ENCODE measurements at places on chromosomes 13 and 19.

DNA sequence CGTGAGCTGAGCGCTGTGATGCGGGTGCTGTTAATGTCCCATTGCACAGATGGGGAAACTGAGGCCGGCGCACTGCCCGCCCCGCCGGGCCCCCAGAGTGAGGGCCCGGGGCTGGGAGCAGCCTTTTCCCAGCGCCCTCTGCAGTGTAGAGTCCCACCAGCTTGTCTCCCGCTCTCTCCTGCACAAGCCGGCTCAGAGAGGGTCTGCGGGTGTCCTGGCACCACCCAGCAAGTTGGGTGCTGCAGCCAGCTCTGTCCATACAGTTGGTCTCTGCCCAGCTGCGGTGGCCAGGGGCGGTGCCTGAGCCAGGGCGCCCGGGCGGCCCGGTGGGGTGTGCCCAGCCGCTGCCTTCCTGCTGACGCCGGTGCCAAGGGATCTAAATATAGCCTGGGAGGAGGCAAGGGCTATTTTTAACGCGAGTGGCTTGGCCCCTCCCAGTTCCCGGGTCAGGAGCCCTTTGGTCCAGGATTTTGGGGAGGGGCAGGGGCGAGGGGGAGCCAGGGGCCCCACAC is 19.3 kb downstream of the GADD45B start:
- DNase-seq, result no peak

DNA sequence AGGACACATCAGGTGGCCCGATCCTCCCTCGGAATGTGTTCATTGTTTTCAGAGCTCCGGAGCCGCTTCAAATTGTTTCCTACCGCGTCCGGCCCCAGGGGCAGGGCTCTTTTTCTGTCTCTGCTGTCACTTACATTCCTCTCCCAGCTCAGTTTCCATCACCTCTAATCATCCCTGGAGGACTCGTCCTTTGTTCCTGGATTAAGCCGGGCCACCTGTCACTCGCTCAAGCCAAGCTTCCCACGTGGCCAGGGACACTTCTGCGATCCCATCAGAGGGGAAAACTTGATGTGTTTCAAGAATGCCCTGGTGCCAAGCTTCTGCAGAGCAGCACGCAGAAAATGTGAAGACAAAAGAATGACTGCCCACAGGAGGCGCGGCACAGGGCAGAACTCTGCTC is 13.5 kb downstream of the IL17D start:
- no peak for DNase-seq

DNA sequence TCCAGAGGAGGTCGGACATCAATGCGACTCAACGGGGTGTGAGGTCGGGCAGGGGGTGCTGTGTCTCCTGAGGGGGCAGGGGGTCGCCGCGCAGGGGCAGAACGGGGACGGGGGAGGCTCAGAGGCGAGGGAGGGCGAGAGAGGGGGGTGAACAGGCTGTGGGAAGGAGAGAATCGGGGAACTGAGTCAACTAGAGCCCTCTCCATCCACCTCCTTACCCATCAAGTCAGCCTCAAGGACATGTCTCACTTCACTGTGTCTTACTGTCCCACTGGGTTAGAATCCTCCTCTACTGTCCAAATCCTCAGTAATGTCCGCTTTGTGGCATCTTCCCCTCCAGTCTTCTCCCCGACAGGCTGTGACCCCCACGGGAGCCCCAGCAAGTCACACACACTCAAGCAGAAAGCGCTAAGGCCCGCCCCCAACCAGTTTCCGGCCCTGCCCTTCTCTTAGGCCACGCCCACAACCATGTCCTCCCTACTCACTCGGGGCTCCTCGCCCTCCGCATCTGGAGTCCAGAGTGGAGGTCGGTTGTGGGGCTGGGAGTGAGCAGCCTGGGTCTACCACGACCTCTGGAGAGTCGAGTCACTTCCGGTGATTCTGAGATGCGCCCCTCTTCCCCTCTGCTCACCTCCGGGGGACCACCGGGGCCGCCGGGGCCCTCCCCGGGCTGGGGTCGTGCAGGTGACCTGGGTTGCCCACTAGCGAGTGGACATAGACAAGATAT is 9.3 kb downstream of the PLEKHA4 start:
- DNase-seq, result peak; percentile 44

GRCh38 chr19:55633861-55634260 is 6.9 kb upstream of the ZNF580 start:
- no peak for DNase-seq

DNA sequence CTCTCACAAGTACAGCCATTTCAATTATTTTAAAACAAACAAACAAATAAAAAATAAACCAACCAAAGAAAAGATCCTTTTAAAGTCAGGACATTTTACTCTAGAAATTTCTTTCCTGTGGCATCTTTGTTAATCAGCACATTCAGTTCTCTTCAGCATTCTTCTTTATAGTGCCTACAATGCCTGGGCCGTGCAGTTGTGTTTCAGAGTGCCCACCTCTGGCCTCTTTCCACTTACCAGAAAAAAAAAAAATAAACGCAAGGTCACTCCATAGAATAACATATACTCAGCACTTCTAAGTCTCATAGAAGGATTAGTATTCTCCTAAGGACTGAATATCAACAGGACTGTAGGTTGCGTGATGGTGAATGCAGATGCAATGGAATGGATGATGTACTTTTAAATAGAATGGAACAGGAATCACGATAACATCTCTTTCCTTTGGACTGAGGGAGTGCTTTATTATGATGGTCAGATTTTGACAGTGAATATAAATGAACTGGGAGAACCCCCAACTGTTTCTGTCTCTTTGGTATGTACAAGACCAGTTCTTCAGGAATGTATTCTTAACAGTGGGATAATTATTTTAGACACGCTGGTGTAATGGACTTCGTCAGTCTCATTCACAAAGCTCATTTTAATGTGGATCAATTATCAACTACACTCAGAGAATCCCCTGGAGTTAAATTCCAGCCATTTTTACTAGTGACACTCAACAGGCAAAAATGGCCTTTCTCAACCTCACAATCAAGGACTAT is 125.0 kb upstream of the NBEA start:
- no peak for DNase-seq

- DNase-seq, result no peak
Measured at GRCh38 chr19:12800923-12801465, 606 bp downstream of the PRDX2 start.

GRCh38 chr13:50285283-50285682 is 270.0 kb downstream of the KCNRG start:
- DNase-seq, result no peak

- peak; percentile 73 for DNase-seq
Measured at GRCh38 chr19:39409208-39410016, 2.8 kb downstream of the ZFP36 start.

- no peak for DNase-seq
Measured at GRCh38 chr19:19578252-19578651, 40.2 kb downstream of the CILP2 start.

GRCh38 chr13:51740698-51741097 is 63.3 kb downstream of the DHRS12 start:
- DNase-seq, result no peak

DNA sequence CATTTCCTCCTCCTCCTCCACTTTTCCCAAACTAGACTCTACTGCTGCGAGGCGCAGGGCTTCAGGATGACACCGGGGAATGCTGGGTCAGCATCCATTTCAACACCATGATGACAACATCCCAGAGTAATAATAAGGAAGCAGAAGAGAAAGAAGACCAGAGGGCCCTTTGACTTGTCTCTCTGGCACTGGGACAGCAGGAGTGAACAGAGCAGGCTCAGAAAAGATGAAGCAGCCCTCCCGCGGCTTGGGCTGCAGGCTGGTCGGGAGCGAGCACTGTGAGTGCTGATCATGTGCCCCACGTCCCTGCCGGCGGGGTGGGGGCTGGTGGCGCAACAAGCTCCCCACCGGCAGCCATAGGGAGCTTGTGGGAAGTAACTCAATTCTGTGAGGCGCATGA is 30.5 kb downstream of the RANBP3 start:
- DNase-seq, result no peak

GRCh38 chr13:19960653-19960976 is 2.1 kb downstream of the ZMYM2 start:
- DNase-seq, result no peak

DNA sequence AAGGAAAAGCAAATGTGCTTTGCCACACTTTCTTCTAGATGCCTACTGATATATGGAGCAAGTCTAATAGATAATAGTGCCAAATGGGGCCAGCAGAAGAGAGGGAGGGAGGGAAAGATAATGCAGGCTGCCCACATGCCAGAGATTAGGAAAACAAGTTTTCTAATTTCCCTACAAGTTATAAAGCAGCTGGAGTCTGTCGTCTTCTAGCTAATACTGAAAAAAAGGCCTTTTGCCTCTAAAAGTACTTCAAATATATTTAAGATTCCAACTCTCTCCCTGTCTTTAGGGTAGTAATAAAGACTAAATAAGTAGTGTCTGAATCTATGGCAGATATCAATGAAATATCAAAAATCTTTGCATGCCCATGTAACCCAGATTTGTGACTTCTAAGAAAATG is 632.0 kb upstream of the MIR17HG start:
- no peak for DNase-seq

GRCh38 chr13:90405301-90405700 is 942.2 kb upstream of the MIR17HG start:
- DNase-seq, result no peak

- no peak for DNase-seq
Measured at GRCh38 chr19:31723101-31723500, 373.9 kb upstream of the TSHZ3 start.

DNA sequence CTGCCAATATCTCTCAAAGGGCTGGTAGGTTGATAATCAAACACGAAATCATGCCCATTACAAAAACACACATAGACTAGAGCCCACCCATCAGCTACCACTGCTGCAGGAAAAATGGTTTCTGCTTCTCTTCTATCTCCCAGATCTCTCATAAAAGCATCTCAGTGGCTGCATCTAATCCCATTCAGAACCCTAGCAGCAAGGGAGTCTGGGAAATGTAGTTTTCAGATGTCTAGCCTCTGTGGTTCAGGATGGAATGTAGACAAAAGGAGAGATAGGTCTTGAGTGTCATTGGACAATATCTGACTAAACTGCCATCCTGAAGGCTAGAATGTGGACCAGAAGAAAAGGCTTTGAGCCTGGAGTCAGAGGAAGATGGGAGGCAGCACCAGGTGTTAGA is 32.1 kb downstream of the RDH8 start:
- DNase-seq, result no peak

GRCh38 chr19:50639121-50640112 is at the start of gene SYT3:
Gene SYT3 (minus strand): TSS chr19:50639881. CDS start chr19:50637411, 2,470 bp downstream.
- no peak for DNase-seq

- no peak for DNase-seq
Measured at GRCh38 chr13:26861941-26862340, 101.4 kb upstream of the GPR12 start.

DNA sequence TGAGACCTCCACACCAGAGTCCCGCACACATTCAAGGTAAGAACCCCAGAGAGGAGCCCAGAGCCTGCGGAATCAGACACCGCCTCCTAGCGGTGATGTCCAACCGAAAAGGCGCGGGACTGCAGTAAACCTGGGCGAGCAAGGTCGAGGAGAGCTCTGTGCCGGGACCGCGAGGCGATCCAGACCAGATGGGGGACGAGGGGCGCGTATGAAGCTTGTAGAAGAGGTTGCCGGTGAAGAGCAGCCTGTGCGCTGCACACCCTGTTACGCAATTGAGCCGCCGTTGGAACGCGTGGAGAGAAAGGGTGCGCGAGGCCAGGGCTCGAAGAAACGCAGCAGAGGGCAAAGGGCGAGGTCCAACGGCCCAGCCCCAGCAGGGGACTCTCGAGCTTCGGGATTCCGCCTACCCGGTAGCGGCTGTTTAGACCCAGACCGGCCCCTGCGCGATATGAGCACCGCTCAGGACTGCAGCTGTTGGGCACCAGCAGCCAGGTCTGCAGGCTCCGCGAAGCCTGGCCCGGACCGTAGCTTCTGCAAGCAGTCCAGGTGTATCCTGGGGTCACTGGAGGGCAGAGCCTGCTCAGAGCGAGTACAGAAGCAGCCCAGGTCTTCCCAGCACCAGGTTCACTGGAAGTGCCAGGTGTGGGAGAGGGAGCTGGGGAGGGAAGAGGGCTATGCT is 65.9 kb upstream of the ZNF599 start:
- DNase-seq, result no peak

GRCh38 chr13:71378961-71379905 is 487.8 kb downstream of the DACH1 start:
- DNase-seq, result no peak

- no peak for DNase-seq
Measured at GRCh38 chr13:32838945-32839344, 177.3 kb upstream of the KL start.

- DNase-seq, result no peak
Measured at GRCh38 chr13:92097337-92097903, 699.0 kb downstream of the GPC5 start.

- DNase-seq, result no peak
Measured at GRCh38 chr19:35404879-35405622, 34.2 kb downstream of the GPR42 start.

- no peak for DNase-seq
Measured at GRCh38 chr13:50928102-50928501, 18.5 kb downstream of the RNASEH2B start.

DNA sequence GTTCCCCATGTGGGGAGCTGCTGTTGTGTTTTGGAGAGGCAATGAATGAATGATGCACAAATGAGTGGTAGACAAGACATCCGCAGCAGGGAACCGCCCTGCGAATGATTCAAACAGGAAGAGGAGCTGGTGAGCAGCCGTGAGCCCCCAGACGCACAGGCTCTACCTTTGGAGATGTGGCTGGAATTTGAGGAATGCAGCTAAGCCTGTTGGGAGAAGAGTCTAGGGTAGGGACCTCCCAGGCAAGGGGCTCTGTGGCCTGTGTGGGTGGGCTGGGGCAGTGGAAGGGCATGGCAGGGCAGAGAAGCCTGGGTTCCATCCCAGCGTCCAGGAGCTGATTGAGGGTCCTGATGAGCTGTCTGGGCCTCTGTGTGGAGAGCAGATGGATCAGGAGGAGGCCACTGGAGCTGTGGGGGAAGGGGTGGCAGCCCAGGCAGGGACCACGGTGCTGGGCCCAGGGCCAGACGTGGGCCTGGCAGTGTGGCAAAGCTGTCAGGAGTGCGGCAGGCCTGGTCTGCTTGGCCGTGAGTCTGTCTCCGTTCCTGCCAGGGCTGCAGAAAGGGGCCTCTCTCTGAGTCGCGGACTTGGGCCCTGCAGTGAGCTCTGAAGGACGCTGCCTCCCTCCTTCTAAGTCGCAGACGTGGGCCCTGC is 41.8 kb upstream of the DCUN1D2 start:
- DNase-seq, result no peak

DNA sequence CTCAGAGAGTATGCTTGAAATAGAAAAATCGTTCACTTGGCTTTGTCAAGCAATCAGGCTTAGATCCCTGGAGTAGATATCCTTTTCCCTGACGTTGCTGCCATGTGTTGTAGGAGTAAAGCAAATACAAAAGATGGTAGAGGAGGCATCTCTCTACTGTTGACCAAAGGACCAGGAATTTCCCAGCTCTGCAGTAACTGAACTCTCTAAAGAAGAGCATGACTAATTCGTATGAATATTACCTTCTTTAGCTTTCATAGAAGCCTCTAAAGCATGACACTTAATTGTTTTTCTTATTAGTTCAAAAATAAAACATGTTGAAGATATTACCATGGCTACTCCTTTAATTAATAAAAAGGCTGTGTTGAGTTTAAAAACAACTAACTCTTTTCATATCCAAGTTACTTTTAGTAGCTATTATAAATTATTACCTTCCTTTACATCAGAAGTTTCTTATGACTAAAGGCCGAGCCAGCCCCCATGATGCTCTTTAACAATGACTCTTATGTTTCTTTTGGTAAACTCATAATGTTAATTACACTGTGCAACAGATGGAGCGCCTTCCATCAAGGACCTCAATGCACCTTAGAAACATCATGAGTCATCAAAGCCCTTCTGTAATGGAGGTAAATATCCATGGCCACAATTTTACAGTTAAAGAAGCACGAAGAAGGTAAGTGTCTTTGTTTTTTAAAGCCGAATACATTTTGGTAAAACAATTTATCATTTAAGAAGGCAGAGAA is 352.4 kb downstream of the KLF5 start:
- DNase-seq, result no peak
